Caco-2 (cell line): ENCODE measurements at places on chromosomes 16 and 17.

DNA sequence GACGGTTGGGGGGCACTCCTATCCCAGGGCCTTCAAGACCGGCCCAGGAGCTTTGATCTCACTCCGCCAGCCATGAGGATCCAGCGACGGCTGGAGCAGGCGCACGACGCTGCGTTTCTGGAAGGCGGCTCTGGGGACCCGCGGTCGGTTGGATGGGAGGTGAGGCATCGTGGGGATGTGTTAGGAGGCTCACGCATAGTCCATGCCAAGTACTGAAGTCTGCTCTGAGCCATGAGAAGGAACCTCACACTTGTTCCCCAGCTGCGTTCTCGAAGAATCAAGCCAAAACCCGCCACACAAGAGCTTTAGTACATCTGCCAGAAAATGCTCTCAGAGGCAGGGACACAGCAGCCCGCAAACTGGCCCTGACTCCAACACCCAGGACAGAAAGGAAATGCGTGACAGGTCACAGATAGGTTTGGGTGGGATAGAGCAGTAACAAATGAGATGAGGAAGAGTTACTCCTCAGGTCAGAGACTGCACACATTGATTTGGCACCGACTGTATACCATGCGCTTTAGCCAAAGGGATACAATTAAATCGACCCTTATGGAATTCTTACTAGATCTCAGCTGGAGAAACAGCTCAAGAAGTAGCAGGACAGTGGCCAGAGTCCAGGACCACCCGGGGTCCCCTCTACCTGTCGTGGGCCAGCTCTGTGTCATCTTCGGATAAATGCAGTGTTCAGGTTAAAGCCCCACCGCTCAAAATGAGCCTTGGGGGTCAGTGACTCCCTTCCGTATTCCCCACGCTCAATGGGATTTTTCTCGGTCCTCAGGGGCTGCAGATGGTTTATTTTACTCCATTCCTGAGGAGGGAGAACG lies 6.7 kb upstream of the GSG1L start:
- no peak for DNase-seq

DNA sequence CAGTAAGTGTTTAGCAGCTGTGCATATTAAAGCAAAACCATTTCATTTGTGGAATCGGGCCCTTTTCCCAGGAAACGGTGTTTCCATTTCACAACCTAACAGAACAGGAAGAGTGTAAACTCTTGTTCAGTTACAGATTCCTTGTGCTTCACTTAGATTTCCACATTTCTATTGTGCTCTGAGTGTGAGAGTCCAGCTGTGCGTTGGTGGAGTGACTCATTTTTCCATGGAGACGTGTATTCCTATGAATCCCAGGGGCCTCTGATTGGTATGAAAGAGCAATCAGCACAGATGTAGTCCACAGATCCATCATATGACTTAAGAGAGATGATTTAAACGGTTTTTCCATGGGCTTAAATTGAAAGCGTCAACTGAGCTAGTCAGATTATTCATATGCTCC lies 13.3 kb upstream of the CAVIN1 start:
- DNase-seq: no peak

GRCh38 chr17:29905086-29905878 lies 24.7 kb downstream of the SSH2 start:
- DNase-seq: no peak

- DNase-seq: no peak
These were observed 364.0 kb downstream of the NPIPA8 start for GRCh38 chr16:17972460-17972943.

DNA sequence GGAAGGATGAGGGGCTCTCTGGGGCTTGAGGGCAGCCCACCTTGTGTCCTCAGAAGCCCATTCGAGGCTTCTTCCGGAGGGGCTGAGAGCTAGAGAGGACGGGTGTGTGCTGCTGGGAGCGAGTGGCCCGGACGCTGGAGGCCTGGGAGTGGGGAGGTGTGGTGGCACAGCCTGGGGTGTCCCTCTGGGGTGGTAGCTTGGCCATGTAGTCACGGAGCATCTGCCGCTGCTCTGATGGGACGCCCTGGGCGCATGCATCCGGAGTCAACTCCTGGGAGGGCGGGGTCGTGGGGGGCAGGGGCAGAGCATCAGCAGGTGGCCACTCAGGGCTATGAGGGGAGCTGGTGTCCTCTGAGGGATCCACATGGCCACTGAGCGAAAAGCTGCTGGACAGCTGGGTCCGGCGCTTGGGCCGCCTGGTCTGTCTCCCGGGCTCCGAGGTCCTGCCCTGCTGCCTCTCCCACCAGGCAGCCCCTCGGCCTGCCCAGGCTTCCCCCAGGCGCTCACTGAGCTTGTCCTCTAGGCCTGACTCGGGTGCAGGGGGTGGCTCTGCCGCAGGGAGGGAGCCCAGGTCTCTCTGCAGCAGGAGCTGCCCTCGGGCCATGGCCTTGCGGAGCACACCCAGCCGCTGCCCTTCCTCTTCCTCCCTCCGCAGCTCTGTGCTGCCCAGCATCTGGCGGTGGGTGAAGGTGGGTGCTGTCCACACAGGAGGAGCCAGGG lies 7.8 kb downstream of the TAF1C start:
- no peak for DNase-seq

GRCh38 chr17:74951065-74951464 lies 15.4 kb downstream of the OTOP3 start:
- no peak for DNase-seq
